ENCODE measurements at places on chromosomes 13 and 19.

- peak; percentile 33 for DNase-seq
These were observed 11.5 kb upstream of the OXGR1 start for GRCh38 chr13:97005625-97006262.

DNA sequence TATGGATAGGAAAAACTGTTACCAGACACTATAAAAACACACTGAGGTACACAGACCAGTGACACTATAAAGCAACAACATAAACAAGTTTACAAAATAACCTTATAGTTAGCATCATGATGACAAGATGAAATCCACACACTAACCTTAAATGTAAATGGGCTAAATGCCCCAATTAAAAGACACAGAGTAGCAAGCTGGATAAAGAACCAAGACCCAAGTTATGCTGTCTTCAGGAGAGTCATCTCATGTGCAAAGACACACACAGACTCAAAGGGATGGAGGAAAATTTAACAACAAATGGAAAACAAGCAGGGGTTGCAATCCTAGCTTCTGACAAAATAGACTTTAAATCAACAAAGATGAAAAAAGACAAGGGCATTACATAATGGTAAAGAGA lies 81.6 kb downstream of the NDFIP2 start:
- DNase-seq: no peak

DNA sequence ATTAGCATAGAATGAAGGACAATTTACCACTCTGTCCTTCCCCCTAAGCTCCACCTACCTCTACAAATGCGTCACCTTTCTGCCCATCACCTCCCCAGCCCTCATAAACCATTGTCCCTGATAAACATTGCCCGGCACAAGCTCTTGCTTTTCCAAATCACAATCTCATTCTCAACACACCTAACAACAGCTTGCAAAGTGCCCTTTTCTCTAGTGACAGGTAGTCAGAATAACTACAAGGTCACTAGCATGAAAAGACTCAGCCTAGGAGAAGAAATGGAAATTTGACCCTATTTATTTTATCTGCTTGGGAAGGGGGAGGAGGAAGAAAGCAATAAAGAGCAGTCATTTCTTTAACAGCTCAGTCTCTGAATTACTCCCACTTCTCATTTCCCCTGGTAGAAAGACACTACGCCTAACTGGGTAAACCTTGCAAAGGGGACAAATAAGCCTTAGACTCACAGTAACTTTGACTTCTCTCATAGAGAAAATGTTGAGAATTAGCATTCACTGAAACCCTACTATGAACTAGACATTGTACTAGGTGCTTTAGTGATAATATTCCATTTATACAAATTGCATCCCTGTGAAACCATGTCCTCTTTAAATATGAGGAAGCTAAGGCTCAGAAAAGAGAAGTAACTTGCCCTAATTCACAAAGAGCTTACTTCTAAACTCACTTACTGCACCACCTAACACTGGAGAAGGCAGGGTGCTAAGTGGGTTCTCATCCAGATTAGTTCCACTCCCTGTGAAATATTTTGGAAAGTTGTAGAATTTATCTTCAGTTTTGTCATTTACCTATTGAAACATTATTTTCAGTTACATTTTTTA lies 116.2 kb upstream of the FNDC3A start:
- no peak for DNase-seq

DNA sequence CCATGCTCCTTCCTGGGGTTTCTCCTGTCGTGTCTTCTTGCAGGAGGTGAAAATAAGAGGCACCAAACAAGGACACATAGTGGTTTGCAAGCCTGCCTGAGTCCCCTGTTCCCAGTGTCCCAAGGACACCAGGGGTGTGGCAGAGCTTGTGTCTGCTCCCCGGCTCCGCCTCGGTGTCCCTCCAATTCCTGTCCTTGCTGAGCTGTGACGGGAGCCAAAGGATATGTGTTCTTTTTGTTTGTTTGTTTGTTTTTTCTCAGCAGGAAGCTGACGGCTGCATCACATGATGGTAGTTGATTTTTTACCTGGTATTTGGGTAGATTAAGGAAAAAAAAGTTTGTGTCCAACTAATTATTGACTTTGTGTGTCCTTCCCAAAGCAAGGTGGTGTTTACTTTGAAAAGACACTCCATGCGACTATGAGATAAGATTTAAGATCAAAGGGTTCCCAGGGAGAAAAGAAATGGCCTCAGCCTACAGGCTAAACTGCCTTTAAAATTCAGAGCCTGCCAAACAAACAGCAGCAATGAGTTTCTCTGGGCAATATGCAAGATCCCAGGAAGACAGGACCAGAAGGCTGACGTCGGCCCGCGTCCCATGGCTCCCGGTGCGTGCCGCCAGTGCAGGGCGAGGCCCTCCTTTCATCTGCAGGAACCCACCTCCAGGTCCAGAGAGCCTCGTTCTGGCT lies 50.8 kb upstream of the XPO4 start:
- no peak for DNase-seq

DNA sequence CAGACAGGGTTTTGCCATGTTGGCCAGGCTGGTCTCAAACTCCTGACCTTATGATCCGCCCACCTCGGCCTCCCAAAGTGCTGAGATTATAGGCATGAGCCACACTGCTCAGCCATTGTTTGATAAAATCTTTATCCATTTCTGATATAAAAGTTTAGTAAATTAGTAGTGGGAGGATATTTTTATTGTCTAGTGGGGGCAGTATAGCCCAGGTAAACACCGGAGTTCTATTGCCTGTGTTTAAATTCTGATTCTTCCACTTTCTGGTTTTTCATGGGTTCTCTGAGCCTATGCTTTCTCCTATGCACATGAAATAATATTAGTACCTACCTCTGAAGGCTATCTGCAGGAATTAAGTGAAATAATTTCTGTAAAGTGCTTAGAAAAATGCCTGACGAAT lies 20.1 kb upstream of the ARHGEF18 start:
- DNase-seq: no peak

GRCh38 chr13:40275155-40275554 lies 391.3 kb downstream of the FOXO1 start:
- DNase-seq: no peak

DNA sequence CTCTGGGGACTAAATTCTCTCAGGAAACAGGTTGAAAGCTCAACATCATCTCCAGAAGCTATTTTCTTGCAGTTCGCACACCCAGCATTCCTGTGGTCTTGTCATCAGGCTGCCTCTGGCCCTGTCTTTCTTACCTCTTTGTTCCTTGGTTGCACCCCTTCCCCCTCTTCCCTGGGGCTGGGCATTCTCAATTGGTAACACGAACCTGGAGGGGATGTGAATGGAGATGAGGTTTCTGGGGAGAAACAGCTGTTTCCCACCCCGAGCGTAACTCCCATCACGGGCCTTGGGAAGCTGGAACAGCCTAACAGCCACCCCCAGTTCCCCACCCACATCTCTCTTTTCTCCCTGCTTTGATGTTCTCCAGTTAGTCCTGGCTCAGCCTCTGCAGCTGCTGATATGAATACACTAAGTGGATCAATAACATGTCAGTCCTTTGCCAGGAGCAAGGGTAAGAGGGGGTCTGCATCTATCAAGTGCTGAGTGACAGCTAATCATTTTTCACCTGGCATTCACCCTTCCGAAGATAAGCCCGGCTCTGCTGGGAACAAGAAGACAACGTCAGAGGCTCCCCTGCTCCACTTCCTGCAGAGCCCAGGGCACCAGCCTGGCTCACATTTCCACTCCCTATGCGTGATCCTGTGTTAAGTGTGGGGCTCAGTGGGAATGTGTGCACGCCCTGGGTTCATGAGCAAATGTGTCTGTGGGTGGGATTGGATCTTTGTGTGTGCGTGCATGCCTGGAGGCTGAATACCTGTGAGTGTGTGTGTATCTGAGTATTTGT lies 74.0 kb upstream of the KCTD15 start:
- DNase-seq: no peak
